ENCODE measurements at places on chromosomes 12 and 14.
A peak's percentile ranks its signal among the peaks of the same experiment; 100 is the strongest.

GRCh38 chr12:5442251-5443006 lies 10.5 kb downstream of the NTF3 start:
- no peak for DNase-seq

GRCh38 chr12:3313066-3313465 lies 177.9 kb upstream of the PRMT8 start:
- no peak for DNase-seq

DNA sequence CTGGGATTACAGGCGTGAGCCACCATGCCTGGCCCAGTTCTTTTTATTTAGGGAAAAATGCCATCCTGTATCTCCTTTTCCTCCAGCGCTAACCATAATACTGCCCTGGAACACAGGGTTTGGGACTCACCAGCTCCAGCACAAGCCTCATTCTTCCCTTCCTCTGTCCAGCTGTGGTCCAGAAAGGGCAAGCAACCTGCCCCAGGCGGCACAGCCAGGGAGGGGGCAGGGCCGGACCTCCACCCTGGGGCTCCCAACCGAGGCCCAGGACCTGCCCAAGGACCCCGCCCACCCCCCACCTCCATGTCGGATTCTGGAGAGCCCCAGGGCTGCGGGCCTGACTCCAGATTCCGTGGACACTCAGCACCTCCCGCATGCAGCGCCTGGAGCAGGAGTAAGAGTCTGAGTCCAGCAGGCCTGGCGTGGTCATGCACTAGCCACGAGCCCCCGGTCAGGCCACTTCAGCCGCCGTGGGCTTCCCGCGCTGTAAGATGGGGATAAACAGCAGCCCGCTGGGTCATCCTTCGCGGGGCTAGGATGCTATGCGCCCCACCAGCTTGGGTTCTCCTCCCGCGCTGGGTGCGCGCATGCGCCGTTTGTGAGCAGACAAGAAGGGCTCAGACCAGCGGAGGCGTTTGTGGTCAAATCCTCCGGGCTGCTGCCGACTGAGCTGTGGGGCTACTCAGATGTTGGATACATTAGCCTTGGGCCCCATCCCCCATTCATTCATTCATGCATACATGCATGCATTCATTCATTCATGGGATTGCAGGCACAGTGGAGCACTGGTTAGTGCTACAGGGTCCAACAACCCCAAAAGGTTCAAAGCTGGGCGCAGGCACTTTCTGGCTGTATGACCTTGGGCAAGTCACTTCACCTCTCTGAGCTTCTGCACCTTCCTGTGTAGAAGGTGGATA lies 16.3 kb downstream of the TMEM119 start:
- DNase-seq: peak; percentile 18

DNA sequence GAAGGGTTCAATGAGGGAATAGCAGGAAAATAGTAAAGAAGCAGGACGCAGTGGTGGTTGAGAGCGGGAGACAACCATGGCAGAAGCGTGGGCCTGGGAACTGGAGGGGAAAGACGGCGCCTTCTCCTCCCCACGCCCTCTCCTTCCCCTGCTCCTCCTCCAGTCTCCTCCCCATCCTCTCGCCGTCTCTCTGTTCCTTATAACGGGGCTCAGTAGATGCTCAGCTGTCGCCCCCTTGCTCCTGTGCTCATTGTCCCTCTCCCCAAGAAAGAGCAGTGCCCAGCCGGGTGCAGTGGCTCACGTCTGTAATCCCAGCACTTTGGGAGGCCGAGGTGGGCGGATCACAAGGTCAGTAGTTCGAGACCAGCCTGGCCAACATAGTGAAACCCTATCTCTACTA lies 142.0 kb downstream of the BCL11B start:
- no peak for DNase-seq

- DNase-seq: peak; percentile 78
These were observed 110.1 kb upstream of the TMEM132D start for GRCh38 chr12:130013771-130014484.

- no peak for DNase-seq
These were observed 274.5 kb upstream of the LRIG3 start for GRCh38 chr12:59194794-59195193.

DNA sequence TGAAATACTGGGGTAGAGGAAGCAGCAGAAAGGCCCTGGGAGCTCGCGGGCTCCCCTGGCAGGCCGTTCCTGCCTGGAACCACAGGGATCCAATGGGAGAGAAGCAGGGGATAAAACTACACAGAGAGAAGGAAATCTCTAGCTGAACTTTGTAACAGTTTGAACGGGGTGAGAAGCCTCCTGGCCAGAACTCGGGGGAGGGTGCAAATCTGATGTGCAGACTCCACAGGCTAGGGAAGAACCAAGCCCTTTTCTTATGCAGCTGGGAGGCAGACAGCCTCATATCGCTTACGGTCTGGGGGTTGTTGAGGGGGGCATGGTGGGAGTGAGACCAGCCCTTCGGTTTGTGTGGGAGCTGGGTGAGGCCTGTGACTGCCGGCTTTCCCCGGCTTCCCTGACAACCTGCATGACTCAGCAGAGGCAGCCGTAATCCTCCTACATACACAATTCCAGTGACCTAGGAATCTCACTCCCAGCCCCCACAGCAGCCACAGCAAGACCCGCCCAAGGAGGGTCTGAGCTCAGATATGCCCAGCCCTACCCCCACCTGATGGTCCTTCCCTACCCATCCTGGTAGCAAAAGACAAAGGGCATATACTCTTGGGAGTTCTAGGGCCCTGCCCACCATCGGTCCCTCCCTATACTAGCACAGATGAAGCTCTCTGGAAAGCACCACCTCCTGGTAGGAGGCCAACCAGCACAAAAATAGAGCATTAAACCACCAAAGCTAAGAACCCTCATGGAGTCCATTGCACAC lies 143.0 kb downstream of the TMTC1 start:
- DNase-seq: no peak

- DNase-seq: no peak
These were observed 4.6 kb downstream of the BEGAIN start for GRCh38 chr14:100582496-100583165.

DNA sequence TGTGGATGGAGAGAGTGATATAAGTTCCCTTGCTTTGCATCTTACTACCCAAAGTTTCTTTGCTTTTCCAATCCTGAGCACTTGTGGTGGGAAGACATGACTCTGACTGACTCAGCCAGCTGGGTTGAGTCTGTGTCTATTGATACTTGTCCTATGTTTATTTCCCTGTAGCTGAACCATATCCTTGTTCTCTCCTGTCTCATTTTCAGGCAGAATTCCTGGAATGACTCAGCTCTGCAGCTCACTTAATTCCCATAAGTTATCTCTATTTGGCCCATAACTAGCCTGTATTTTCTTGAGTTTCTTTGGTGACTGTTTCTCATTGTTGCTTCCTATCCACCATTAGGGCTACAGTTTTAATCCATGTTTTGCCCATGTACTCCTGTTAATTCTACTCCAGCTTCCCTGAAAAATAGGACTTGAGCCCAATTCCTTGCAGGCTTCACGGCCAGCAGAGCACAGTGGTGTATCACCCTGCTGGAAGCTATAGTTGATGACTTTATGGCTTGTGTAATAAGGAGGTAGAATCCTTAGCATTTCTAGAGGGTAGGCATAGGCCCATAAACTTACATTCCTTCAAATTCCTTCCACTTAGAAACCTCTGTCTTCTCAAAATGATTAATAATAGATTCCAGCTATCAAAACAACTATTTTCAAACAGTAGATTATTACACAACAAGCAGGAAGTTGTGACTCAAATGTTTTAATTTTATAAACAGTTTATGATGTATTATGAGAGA lies 183.1 kb downstream of the TMTC3 start:
- DNase-seq: no peak

DNA sequence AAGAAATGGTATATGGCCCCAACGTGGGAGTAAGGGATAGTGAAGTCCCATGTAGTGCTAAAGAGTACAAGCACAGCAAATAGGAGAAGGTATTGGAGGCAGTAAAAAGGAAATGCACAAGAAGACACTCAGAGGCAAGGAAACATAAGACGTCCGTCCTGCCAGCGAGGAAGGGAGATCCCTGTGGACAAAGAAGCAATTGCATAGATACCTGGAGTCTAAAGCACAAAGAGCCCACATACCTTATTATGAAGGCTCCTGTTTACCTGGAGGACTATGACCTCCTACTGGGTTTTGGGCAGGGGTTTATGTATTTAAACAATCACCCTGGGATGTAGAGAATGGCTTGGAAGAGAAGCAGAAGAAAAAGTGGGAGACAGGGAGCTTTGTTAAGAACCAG lies 341.2 kb upstream of the DCN start:
- no peak for DNase-seq

DNA sequence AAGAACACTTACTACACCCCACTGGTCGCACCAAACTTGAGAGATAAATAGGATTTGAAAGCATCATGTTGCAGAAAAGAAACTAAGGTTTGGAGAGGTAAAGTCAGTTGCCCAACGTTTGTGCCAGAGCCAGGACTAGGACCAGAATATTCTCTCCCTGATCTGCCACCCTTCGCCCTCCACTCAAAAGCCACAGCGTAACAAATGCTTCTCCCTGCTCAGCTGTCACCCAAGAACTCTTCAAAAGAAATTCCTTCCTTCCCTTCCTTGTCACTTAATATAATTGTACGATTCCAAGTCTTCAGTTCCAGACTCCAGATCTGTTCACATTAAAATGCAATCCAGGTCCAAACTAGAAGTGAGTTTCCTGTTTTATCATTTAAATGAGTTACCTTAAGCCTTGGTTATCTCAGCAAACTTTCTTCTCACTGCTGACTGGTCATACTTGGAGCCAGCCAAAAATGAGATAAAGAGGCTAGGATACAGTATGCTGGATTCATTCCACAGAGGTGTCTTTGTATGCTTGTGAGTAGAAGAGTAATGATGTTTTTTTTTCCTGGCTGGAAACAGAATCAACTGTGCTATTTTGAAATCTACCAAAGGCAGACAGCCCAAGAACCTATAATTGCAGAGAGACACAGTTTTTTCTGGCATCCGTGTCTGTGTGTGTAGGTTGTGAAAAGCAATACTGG lies 12.8 kb upstream of the PPFIBP1 start:
- DNase-seq: no peak

- DNase-seq: no peak
These were observed 3.2 kb downstream of the GPR132 start for GRCh38 chr14:105062048-105062433.

DNA sequence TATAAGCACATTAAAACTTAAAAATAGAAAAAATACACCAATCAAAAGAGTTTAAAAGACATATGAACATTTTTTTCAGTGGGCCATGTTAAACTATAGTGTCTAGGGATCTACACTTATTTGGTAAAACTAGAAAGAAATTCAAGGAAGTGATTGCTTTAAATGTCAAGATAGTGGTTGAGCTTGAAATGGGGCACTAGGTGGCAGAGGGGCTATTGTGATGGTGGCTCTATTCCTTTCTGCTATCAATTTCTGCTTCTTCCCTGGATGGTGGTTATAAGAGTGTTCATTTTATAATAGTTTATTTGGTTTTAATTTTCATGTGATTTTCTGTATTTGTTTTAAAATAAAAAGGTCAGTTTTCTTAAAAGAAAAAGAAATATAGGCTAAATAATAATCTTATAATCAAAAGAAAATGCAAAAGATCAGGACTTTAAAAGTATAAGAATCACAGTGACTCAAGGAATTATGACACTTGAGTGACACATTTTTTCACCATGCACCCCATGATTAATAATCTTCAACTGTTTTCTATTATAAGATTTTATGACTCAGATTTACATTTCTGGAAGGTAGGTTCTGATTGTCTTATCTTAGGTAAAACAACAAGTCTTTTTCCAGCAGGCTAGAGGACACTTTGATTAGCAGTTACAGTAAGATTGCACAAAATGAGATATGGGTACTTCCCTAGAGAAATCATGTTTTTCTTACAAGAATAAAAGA lies 137.5 kb downstream of the FSCB start:
- DNase-seq: no peak

GRCh38 chr14:89327771-89328212 lies 89.2 kb downstream of the FOXN3 start:
- DNase-seq: no peak

- no peak for DNase-seq
These were observed 106.6 kb downstream of the BTG1 start for GRCh38 chr12:92039046-92039445.

DNA sequence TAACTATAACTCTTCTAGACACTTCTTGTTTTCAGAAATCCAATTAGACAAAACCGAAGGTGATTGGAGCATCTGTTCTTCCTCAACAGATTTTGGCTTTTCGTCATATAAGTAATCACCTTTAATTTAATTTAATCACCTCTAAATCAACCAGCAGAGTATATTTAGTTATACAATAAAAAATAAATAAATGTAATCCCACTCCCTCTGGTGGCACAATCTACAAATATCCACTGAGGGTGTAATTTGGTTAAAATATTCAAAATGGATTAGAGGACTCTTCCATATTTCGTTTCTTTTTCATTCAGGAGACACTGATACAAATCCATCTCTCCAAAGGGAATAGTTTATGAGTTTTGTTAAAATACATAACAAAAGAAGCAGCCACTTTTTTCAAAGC lies 18.3 kb upstream of the SLC35F4 start:
- no peak for DNase-seq

- DNase-seq: no peak
These were observed 161.9 kb downstream of the CAPZA3 start for GRCh38 chr12:18899678-18900317.

DNA sequence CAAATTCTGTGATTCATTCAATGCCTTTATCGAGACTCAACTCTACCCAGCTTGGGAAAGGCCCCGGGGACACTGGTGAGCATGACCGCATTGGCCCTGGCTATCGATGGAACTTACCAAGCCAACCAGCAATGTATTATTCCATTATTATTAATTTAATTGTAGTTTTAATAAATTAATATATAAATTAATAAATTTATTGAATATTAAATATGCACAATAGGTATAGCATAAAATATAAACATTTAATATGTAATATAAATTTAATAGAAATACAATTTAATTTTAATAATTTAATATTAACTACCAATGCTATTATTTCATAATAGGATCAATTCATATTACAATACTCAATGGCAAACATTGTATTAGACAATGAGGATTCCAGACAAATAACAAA lies 163.4 kb downstream of the DPF3 start:
- no peak for DNase-seq

DNA sequence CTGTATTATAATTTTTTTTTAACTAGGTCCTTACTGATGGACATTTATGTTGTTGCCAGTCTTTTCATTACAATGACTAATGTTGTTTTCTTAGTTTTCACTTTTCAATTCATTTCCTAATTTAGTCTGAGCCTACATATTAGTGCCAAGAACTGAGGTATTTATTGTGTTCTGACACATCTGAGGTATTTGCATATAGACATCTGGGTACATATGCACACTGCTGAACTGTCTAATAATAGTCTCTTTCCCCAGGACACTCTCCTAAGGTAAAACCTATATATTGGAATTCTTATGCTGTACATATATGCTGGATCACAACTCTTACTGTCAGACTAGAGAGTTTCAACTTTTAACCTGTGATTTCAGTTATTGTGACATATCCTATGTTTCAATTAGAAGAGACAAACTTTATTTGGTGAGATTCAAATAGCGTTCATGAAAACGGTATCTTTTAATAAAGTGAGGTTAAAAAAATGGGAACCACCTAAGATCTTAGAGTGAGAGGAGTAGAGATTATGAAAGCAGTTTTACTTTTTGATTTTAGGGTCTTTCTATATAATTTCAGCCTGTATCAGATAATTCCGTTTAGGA lies 263.2 kb downstream of the RAD51B start:
- DNase-seq: no peak
